ENCODE measurements at places on chromosomes 11 and 22.

DNA sequence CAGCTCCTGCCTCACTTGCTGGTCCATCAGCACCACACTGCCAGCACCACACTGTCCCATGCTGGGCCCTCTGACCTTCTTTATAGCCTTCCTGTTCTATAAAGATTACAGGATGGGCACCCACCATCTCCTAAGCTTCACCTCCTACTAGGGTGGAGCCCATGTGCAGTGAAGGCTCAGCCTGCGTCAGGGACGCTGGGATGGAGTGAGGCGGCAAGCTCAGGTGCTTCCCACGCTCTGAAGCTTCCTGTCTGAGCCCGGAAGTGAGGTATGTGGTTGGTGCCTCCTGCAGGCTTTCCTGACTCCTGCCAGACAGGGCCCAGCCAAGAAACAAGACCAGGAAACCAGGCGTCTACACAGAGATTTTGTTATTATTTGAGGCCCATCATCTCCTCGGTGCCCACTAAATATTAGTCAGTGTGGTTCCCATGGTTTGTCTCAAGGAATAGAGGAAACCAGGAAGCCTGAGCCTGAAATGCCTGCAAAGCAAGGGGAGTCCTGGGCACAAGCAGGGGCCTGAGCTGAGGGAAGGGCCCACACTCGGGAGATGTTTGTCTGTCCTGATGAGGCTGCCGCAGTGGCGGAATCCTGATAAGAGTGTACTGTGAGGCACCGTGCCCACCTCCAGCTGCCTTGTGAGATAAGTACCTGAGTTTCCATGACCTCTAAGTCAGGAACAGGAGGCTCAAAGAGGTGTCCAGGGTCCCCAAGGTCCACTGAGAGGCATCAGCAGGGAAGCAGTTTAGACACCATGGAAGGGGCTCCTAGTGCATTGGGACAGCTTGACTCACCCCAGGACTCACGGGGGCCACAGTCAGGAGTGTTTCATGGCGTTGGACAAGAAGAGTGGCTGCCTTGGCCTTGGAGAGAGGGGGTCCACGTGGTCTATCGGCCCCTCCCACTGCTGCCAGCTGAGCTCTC, 22.0 kb downstream of the RSPH14 start:
- DNase-seq = no peak

DNA sequence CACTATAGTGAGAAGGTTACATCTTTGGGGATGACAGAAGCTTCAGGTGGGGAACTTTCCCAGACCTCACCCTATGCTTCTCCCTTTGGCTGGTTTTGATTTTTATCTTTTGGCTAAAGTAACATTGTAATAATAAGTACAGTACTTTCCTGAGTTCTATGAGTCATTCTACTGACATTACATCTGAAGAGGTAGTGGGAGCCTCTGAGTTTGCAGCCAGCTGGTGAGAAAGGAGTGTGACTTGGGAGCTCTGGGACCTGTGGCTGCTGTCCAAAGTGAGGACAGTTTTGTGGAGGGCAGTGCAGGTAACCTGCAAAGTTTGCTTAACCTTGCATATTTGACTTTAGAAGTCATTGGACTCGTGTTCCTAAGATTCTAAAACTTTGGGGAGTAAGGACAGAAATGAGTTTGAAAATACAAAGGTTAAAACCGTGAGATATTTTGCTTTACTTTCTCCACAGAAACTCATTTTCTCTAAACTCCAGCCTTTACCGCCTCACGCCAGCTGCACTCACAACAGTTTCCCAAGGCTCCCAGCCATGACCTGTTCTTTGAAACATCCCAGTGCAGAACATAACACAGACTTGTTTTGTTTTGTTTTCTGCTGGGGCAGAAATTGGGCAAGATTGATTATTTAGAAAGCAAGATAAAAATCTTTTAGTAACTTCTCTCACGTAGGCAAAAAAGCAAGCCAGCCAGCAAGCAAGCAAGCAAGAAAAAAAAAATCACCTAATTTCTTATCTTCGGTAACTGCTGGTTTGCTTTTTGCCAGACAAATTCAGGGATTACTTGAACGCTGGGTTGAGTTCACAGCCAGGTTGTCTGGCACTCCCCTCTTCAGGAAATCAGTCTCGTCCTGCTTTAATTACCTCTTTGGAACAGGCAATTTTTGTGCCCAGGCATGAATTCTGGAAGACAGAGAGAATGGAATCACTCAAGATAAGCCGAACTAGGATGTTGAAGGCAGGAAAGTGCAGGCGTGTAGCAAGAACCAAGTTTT, 478.3 kb upstream of the ISX start:
- DNase-seq = no peak

- no peak for DNase-seq
These were observed 2.9 kb upstream of the APOL3 start for GRCh38 chr22:36163497-36163896.

DNA sequence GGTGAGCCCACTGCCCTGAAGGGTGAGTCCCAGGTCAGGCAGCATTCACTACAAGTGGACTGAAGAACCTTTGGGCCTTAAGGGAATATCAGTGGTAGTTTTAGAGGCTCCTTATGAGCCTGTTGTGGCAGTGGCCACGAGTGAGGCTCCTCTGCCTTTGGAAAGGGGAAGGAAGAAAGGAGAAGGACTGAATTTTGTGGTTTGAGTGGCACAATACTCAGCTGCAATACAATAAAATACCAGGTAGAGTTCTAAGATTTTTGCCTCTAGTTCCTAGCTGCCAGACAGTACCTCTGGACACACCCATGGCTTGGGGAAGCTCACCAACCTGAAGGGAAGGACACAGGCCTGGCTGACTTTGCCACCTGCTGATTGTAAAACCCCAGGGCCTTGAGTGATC, 260.9 kb downstream of the DYNC2H1 start:
- DNase-seq = no peak

DNA sequence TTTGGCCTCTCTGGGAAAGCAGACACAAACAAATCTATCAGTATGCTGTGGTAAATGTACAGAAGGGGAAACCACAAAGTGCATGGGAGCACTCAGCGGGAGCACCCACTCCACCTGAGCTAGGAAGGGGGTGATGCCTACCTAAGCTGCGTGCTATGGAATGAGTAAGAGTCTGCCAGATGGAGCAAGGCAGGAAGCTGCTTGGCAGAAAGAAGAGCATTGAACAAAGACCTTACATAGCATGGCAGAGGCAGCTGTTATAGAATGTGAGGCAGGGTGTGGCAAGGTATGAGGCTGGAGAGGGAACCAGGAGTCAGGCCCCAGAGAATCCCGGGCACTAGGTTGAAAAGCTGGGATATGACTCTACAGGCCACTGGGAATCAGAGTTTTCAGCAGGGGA, 13.8 kb upstream of the MTFP1 start:
- no peak for DNase-seq

DNA sequence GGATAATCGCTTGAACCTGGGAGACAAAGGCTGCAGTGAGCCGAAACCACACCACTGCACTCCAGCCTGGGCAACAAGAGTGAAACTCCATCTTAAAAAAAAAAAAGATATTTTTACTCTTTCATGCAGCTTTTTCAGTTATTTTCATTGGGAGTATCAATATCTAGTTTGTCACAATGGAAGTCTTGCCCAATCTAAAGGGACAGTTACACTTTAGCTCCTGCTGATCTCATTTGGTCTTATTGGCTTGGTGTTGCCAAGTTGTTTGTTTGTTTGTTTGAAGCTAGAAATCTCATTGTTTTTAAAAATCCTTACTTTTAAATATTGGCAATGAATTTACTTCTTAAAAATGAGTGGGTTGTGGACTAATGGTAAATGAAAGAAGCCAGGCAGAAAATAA, 24.7 kb downstream of the CEP295 start:
- no peak for DNase-seq

- DNase-seq = no peak
These were observed 94.2 kb downstream of the PDE2A start for GRCh38 chr11:72579816-72580641.

DNA sequence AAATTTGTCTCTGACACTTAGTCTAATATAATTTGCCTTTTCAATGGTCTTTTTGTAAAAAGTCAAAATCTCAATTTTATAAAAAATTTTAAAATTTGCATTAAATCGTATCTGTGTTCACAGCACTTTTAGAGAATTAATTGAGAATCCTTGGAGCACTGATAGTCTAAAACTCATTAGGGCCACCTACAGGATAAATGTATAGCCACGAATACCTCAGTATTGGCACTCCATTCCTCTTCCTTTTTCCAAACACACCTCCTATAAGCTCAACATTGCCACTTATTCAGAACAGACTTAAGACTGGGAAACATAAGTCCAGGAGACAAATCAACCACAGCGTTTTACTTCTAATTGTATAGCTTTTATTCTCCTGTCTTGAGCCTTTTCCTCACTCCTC, 776.0 kb upstream of the ARHGAP42 start:
- no peak for DNase-seq

DNA sequence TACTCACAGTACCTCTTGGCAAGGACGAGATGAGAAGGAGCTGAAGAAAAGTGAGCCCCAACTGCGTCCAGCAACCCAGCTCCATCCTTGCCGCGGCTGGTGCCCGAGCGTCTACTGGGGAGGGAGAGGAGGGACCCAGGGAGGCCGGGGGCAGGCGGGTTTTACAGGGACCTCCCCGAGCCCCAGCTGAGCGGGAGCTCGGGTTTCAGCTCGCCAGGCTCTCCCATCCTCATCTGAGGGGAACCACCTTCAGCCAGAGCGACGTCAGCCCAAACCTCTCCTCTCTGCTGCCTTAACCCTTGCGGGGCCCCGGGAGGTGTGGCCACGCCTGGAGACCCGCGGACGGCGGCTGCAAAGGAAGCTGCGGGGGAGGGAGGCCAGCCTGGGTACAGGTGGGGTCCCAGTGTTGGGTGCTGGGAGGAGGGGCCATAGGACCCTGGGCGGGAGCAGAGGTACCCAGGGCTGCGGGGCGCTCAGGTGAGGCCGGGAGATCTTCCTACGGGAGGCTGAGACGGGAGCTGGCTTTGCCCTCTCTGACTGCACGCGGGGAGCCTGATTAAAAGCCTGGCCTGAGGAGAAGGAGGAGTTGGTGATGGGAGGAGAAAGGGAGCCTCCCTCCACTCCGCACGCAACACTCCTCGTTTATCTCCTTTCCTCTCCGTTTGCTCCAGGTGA, at the start of gene PAMR1:
TSS of gene PAMR1 (minus strand) at position 116 of the 675 bp plus-strand sequence. CDS start at position 85, 31 bp downstream.
- DNase-seq = no peak

GRCh38 chr22:49380828-49381114, 446.9 kb downstream of the BRD1 start:
- no peak for DNase-seq

GRCh38 chr11:134139873-134140331, 71.0 kb downstream of the JAM3 start:
- peak; percentile 91 for DNase-seq

DNA sequence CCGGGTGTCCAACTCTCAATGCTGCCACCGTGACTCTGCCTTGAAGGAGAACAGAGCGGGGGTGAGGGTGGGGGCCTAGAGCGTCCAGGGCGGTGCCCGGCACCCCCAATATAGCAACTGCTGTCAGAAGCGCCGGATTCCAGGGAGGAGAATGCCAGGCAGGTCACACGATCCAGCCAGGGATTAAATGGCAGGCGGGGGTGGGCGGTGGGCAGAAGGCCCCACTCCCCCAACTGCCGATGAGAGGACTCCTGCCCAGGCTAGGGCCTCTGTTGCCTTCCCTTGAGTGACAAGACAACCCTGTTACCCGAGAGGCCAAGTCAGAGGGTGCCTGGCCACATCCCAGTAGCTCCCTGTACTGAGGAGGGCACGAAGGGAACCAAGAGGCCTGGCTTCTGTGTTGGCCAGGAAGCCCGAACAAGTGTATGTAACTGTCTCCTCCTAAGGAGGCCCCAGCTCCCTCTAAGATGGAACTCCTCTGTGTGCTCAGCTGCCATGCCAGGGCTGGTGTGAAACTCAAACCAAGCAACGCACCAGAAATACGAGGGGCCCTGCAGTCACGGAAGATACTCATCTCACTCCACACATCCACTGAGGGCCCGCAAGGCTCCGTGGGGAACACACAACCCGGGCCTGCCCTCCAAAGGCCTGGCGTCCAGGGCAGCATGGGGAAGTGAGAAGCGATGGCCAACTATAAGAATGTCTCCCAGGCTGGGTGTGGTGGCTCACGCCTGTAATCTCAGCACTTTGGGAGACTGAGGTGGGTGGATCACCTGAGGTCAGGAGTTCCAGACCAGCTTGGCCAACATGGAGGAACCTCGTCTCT, 3.0 kb downstream of the PACSIN3 start:
- no peak for DNase-seq

DNA sequence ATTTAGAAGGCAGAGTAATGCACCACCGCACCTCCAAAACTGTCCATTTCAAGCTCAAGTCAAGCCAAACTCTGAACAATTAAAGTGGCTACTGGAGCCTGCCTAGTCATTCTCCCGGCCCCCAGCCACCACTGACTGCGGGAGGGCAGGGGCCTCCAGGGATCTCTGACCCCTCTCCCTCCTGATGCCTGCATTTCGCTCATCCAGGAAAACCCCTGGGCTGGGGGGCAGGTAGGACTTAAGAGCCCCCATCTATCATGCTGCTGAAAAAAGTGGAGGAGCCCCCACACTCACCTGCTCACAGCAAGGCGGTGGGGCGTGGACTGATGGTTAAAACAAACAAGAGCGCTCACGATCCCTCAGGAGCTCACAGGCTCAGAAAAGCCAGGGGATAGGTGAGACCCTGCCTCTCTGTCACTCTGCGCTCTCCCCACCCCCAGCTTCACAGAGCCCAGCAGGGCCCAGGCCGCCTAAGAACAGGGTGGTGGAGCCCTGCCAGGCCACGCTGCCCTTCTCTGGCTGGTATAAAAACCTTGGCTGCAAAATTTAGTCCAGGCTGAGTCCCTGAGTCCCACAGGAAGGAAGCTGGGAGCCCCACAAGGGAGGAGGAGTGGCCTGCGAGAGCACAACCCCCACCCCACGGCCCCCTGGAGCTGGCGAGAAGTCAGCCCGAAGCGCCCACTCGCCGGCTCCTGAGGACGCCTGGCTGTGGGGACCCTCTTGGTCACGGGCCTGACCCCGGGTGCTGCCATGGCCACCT, 21.0 kb upstream of the MOB2 start:
- DNase-seq = peak; percentile 45

GRCh38 chr22:39454385-39454871, 2.4 kb upstream of the MGAT3 start:
- no peak for DNase-seq

DNA sequence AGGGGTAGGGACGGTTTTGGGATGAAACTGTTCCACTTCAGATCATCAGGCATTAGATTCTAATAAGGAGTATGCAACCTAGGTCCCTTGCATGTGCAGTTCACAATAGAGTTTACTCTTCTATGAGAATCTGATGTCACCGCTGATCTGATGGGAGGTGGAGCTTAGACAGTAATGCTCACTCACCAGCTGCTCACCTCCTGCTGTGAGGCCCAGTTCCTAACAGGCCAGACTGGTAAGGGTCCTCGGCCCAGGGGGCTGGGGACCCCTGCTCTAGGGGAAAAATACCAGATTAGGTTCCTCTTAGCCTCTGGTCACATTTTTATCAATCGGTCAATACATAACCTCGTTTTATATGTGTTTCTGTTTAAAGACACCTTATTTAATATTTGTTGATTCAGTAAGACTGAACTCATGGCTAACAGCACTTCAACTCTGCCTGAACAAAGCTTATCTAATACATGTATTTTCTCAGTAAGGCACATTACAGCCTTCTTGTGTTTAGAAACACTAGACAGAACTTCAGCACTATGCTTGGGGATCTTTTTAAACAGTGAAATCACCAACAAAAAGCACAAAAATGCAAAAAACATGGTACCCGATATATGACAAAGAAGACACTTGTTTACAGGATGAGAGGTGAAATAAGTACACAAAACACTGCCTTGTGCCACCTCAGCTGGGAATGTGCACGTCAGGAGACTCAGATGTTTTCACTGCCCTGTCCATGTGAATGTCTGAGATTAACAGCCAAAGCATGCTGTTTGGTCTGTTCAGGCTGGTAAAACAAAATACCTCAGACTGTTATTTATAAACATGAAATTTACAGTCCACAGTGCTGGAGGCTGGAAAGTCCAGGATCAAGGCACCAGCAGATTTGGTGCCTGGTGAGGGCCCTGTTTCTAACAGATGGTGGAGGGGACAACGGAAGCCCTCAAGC, 107.5 kb downstream of the USP35 start:
- no peak for DNase-seq
